GM10248 (cell line): ENCODE measurements at places on chromosomes 16 and 17.

GRCh38 chr16:20931066-20931600 is 30.6 kb downstream of the LYRM1 start:
- no peak for DNase-seq

- DNase-seq: no peak
These were observed 41.3 kb downstream of the UBN1 start for GRCh38 chr16:4888428-4889135.

DNA sequence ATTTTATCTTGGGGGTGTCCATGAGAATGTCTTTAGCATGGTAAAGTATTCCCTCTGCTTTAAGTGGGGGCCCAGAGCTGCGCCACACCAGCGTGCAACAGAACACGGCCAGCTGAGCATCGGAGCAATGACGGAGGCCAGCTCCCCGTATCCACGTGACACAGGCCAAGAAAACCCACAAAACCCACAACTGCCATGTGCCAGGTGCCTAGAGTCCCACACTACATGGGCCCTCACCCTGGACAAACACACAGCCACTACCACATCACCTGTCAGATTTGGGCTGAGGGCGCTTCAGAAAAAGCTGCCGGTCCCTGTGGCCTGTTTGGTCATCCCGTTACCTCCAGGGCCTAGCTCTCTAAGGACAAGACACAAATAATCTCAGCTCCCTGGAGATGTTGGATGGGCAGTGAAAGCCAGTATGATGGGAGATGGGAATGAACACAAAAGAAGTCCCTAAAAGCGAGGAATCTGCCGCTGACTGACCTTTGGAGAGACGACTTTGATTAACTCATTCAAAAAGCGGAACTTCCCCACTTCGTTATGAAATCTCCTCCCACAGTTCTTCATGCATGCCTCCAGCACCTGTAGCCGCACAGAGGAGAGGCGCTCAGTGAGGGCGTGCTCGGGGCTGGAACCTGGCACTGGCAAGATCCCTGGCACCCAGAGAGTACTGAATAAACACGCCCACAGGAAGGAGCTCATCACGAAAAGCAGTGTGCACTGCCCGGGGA is 17.1 kb downstream of the GGA3 start:
- peak; percentile 56 for DNase-seq

- no peak for DNase-seq
These were observed 15.9 kb downstream of the HAPSTR1 start for GRCh38 chr16:9107025-9107970.

- no peak for DNase-seq
These were observed 68.8 kb upstream of the FBXO47 start for GRCh38 chr17:39036009-39036408.

GRCh38 chr17:4017377-4017776 is 53.1 kb upstream of the ATP2A3 start:
- DNase-seq: no peak

- no peak for DNase-seq
These were observed 4.5 kb upstream of the RMI2 start for GRCh38 chr16:11340710-11341109.

- DNase-seq: peak; percentile 66
These were observed 170.1 kb upstream of the CDH13 start for GRCh38 chr16:82456683-82457082.

DNA sequence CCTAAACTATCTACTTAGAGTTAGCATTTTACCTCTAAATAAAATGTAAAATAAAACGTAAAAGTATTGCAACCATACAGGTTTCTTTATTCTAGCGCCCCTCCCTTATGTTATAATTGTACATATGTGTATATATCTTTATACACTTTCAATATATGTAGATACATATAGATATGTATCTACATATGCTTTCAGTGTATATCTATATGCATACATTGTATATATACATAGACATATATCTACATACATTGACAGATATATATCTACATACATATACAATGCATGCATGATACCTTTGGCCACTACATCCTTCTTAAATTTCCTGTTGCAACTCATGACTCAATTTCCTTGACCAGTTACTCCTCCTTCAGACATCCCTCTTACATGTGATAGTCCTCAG is 16.7 kb downstream of the BPTF start:
- DNase-seq: no peak

DNA sequence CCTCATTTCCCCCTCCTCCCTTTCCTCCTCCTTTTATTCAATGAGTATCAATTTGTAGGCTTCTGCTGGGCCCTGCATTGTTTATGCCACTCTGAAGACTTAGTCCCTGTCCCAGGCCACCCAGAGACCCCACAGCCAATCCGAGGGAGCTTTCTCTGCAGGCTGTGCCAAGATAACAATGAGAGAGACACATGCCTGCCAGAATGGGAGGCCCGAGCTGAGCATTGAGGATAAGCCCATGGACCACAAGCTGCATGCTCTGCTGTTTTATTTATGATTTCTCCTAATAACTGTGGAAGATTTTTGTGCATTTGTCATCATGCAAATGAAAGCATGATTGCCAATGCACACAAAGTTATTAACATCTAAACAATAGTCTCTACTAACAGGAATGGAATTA is 3.0 kb downstream of the RCVRN start:
- no peak for DNase-seq

DNA sequence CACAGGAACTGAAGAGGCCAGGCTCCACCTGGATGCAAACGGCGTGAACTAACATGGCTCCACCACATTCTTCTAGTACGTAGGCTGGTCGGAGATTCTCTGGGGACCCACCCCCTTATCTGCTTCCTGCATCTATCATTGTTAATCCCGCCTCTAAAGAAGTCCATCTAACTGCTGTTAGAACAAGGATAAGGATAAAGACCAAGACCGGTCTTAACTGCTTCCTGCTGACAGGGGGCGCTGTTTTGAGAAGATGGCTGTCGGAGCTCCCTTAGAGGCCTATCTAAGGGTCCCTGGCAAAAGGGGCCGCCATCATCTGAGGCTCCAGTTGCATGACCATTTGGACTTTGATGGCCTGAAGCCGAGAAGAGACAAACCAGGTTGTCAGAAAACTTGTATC is 25.8 kb upstream of the TNFSF12 start:
- no peak for DNase-seq

DNA sequence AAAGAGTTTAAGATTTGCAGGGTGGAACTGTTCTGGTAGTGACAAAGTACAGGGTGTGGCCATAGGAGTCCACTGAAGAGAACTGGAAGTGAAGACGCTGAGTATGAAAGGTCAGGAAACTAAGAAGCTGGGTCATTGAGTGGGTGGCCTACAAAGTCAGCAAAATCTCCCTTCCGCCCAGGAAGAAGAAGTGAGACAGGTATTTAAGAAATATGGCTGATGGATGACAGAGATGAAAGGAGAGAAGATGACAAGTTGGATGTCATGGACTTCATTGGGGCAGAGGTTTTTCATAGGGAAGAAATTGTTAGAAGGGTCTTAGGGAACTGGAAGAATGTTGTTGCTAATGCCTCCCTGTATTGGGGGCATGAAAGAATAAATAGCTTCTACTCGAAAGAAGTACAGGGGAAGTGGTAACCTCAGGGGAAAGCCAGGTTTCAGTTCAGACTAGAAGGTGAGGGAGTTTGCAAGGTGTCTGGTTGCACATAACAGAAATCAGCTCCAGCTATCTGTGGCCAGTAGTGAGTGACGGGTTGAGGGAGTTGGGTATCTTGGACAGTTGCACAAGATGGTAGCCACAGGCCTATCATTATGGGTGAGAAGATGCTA is 33.6 kb upstream of the MED13 start:
- DNase-seq: peak; percentile 75

- DNase-seq: no peak
These were observed 902 bp upstream of the DHRS7B start for GRCh38 chr17:21125862-21126261.

DNA sequence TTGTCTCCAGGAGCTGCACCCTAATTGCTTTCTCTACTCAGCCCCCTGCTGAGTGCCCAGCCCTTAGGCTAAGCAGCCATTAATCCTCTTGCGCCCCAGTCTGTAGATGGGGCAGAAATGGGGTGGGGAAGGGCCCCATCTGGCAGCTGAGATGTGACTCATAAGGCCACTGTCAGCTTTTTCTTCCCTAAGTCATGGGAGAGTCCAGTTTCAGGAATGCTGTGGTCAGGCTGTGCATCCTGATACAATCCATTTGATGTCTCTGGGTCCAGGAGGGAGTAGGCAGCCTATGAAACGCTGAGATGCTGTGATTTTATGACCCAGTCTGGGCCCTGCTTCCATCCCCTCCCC is 12.3 kb downstream of the PLXDC1 start:
- DNase-seq: no peak

- DNase-seq: no peak
These were observed 58.4 kb downstream of the RBFOX3 start for GRCh38 chr17:79552405-79552804.

DNA sequence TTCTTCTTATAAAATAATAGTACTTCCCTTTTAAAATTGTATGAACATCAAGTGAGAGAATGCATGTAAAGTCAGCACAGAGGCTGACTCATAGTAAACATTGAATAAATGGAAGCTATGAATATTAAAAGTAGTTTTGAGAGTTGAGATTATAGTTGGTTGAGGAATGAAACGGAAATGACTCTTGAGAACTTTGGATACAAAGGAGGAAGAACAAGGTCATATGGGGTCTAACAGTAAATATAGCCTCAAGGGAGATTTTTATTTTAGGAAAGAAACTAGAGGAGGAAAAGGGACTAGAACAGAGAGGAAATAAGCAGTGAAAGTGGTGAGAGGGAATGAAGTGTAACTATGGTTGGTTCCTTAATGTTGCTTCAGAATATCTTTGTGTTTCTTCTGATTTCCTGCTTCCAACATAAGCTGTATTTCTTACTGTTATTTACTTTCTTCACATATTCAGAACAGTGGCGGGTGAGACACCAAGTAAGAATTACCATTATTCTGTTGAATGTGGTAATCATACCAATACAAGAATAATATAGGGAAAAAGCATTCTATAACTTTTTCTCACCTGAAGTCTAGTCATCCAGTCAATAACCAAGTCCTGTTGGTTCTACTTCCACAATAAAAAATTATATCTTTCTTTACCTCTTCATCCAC is 165.1 kb downstream of the CHD9 start:
- no peak for DNase-seq

DNA sequence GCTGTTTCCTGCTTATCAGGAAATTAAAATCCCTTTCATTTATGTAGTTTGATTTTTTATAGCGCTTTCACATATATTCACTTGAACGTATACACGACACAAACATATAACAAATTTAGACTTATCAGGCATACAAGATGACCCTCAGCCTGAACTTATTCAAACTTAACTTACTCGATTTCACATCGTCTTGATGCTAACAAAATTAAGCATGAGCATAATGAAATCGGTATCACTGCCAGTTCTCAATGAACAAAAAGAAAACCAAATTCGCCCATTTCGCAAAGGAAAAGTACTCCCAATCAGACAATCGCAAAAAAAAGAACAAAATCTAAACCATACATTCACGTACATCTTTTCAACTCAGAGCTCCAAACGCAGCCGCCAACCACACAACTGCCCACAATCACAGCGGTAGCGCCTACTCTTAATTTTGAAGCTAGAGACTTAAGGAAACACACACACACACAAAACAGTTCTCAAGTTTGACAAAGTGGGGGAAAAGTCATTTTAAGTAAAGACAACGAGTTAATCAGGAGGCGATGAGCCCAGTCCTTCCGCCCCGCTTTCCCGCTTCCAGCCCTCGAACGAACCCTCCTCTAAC is 1.1 kb downstream of the GJC1 start:
- DNase-seq: no peak

- DNase-seq: peak; percentile 87
These were observed at the start of gene ACSF3 for GRCh38 chr16:89093602-89094251. ACSF3 (plus strand) TSS chr16:89093852; CDS start chr16:89100682, 6,830 bp downstream.

- DNase-seq: no peak
These were observed 818 bp downstream of the DNAJC7 start for GRCh38 chr17:42016411-42016831.

GRCh38 chr16:23788685-23789084 is 33.9 kb downstream of the CHP2 start:
- DNase-seq: no peak

- DNase-seq: no peak
These were observed 18.3 kb downstream of the VPS53 start for GRCh38 chr17:696369-696768.

GRCh38 chr17:46157443-46158062 is 35.7 kb downstream of the KANSL1 start:
- no peak for DNase-seq

- no peak for DNase-seq
These were observed 31.1 kb downstream of the ADCY7 start for GRCh38 chr16:50297301-50298074.

DNA sequence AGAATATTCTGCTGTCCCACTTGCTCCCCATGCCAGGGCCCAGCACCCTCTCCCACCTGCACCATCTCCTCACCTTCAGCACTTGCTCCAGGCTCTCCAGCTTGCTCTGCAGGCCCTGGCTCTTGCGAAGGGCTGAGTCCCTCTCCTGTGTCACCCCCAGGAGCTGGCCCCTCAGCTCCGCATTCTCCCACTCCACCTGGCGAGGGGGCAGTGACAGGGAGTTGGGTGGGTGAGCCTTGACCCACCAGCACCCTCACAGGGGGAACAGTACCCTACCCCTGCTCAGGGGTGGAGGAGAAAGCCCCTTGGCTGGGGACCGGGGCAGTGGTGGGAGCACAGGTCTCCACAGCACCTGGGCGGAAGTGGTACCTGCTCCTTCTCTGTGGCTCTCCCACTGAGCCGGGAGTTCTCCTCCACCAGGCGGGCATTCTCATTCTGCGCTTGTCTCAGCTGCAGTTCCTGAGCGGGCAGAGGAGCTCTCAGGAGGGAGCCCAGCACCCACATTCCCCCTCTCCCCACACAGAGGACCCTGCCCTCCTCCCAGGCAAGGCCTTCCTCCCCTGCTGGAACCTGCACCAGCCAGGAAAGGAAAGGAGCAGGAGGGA is 5.9 kb downstream of the TSPOAP1 start:
- no peak for DNase-seq

- DNase-seq: peak; percentile 62
These were observed 755 bp downstream of the PIEZO1 start for GRCh38 chr16:88784074-88784855.

GRCh38 chr17:41652461-41652970 is 28.1 kb upstream of the KRT17 start:
- no peak for DNase-seq

- no peak for DNase-seq
These were observed 52.1 kb downstream of the CACNG3 start for GRCh38 chr16:24308200-24308599.

- DNase-seq: peak; percentile 96
These were observed at the start of gene EDC4 for GRCh38 chr16:67872631-67873434. EDC4 (plus strand) TSS chr16:67873052; CDS start chr16:67873262, 210 bp downstream.

GRCh38 chr17:70365091-70365583 is 195.8 kb downstream of the KCNJ2 start:
- peak; percentile 37 for DNase-seq

DNA sequence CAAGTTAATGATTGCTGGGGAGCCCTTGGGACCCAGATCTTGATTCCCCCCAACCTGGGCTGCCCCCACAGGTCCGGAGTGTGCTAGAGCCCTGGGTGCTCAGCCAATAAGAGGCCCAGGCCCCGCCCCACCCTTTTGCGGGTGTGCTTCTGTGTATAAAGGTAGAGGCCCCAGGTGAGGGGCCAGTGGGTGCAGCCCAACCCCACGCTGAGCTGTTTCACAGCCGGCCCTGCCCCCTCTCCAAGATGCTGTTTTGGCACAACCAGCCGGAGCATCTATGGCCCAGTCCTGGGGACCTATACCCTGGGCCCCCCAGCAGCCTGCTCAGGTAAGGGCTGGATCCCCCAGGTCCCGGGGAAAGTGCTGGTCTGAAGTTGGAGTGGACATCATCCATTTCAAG is 11.8 kb upstream of the STAC2 start:
- DNase-seq: no peak
